Thyroid gland (tissue), 4 donors: ENCODE measurements at places on chromosomes 1 and 21. TPM values are rescaled to one million over a fixed set of nuclear protein-coding genes. Genes with fewer than 3 reads are reported as not detected.
A peak's percentile ranks its signal among the peaks of the same experiment; 100 is the strongest.

GRCh38 chr1:14782741-14783591 is 184.5 kb downstream of the KAZN start:
- no peak overlapping the region for H3K4me3 ChIP-seq
- no peaks in the 10 kb centered on the region for H3K27me3 ChIP-seq
- no peaks in the 10 kb centered on the region for H3K4me1 ChIP-seq
- H3K36me3 ChIP-seq, result no peaks in the 10 kb centered on the region
- no peak for DNase-seq
- H3K27ac ChIP-seq, result no peak overlapping the region

DNA sequence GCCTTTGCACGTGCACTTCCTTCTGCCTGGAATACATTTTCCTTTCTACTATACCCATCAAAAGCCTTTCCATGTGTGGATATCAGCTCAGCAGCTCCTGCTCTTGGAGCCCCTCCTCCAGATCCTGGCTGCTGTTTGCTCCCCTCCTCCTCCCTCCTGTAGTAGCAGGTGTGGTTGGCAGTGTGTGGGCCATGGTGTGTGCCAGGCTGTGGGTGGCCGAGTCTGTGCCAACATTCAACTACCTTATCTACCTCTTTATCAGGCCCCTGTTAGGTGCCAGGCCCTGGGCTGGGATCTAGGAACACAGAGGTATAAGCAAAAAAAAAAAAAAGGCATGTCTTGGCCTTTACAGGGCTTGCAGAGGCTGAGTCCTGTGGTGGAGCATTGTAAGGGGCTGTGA is 180.6 kb upstream of the JUN start:
- peak; percentile 22 for DNase-seq
- H3K27ac ChIP-seq, result no peak overlapping the region
- peaks cover 19% of the 10 kb centered on the region for H3K4me1 ChIP-seq
- no peaks in the 10 kb centered on the region for H3K36me3 ChIP-seq

DNA sequence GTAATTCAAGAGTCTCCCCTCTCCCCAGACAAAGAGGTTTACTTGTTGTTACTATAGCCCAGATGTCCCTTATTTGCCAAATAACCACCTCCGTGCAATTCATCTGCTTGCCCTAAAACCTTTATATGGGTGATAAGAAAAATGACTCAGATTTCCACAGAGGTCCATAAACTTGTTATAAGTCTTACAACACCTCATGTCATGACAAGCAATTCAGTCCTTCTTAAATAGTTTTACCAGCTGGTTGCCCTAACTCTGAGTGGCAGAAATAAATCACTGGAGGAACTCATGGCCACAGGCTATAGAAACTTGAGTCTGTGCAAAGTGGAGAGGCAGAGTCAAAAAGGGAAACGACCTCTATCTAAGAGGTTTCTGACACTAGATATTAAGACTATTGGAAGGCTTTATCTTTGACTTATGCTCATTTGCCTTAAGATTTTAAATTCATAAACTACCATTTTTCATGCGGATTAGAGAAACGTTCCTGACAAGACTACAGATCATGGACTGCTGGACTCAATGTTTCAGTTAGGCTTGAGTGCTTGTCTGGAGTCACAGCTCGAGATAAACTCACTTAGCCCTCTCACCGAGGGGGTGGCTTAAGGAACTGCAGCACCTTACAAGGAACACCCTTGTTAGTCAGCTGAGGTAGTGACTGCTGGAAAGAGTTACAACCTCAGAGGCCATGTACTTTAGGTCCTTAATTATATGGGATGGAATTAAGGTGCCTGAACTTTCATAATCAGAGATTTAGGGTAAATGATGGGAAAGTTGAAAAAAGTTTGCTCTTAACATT is 662.5 kb upstream of the USP24 start:
- no peak overlapping the region for H3K27ac ChIP-seq
- peak; percentile 47 for DNase-seq
- H3K4me3 ChIP-seq, result no peak overlapping the region
- no peaks in the 10 kb centered on the region for H3K36me3 ChIP-seq
- peaks cover 18% of the 10 kb centered on the region for H3K4me1 ChIP-seq
- no peaks in the 10 kb centered on the region for H3K27me3 ChIP-seq

- H3K36me3 ChIP-seq, result no peaks in the 10 kb centered on the region
- H3K27me3 ChIP-seq, result no peaks in the 10 kb centered on the region
- H3K27ac ChIP-seq, result no peak overlapping the region
- no peak for DNase-seq
- no peak overlapping the region for H3K4me3 ChIP-seq
- H3K4me1 ChIP-seq, result peaks cover 12% of the 10 kb centered on the region
These were observed 10.6 kb upstream of the SLC19A1 start for GRCh38 chr21:45552696-45553391.

GRCh38 chr1:118151312-118151937 is 33.6 kb downstream of the SPAG17 start:
- peak; percentile 67 for DNase-seq
- no peaks in the 10 kb centered on the region for H3K27me3 ChIP-seq
- H3K27ac ChIP-seq, result no peak overlapping the region
- peaks cover 5% of the 10 kb centered on the region for H3K4me1 ChIP-seq

The PDIK1L gene
- 39.0 TPM for total RNA-seq
